CD4-positive, alpha-beta T cell treated with Interleukin-17A for 4 hours (primary cell): ENCODE measurements at places on chromosomes 1 and 21.

DNA sequence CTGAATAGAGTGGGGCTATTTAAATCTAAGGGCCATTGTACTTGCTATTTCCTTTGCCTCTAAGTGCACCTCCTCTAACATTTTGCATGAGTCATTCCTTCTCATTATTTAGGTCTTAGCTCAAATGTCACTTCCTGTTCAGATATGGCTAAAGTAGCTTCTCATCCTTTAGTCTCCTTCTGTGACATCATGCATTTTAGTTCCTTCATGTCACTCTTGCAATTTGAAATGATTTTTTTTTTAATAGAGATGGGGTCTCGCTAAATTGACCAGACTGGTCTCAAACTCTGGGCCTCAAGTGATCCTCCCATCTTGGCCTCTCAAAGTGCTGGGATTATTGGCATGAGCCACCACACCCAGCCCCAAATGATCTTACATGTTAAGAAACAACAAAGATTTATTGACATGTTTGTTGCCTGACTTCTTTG lies 6.6 kb downstream of the TBX19 start:
- no peak for DNase-seq

DNA sequence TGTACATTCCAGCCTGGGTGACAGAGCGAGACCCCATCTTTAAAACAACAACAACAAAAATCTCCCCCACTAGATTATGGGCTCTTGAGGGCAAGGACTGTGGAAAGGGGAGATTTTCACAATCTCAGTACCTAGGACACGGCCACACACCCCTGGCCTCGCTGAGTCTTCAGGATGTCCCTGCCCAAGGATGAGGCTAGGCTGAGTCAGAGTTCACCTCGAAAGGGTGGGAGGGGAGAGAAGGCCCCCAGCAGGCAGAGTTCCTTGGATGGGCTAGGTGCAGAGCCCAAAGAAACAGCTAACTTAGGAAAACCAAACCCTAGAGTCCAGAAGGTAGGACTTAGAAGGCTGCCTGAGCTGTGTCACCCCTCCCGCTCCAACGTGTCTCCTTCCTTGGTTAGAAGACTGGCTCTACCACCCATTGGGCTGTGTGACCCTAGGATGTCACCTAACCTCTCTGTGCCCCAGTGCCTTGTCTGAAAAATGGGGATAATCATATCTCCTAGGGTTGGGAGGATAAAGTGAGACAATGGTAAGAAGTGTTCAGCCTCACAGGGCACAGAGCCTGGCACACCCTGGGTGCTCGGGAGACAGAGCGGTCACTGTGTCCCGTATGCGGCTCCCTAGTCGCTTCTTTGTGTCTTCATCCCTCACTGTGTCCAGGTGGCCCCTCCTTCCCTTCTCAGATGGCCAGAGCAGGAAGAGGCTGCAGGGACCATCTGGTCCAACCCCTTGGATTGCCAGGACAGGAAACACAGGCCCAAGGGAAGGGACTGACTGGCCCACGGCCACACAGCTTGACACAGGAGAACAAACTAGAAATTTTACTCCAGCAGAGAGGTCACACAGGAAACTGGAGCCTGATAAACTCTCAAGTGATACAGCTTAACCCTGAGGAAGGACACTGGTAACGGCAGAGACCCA lies 11.2 kb downstream of the TRIM62 start:
- no peak for DNase-seq

GRCh38 chr1:153944005-153944826 lies 2.3 kb downstream of the DENND4B start:
- no peak for DNase-seq

- DNase-seq: no peak
Measured at GRCh38 chr1:171218661-171219060, 29.6 kb upstream of the FMO1 start.

DNA sequence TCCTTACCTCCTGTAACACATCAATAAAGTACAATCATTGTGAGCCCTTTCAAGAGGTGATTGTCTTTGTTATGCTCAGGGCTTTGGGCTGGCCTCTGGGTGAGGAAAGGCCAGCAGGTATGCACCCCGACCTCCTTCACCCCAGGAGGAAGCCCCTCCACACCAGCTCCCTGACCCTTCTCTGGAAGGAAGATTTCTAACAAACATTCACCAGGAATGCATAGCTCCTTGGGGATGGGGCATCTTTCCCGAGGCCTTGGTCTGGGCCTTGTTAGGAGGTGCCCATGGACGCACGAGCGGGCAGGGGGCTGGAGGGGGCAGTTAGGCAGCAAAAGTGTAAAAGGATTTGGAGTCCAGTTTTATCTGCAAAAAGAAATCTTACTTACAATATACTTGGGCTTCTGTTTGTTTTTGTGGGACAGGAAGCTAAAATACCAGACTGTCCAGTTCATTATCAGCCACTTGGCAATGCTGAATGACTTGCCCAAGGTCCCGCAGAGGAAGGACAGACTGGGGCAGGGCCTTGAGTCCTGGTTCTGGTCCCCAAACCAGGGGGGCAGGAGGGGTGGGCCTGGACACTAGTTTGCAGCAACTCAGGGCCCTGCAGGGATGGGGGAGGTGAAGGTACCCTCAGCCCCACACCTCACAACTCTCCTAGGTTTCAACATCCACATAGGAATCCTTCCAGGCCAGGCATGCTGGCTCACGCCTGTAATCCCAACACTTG lies 10.1 kb downstream of the ZC3H12A start:
- DNase-seq: no peak
